ENCODE measurements at places on chromosomes 2 and 18.

GRCh38 chr2:154338352-154338967, 360.0 kb upstream of the KCNJ3 start:
- no peak for DNase-seq

- DNase-seq = no peak
Measured at GRCh38 chr18:12361770-12362378, 15.2 kb downstream of the AFG3L2 start.

DNA sequence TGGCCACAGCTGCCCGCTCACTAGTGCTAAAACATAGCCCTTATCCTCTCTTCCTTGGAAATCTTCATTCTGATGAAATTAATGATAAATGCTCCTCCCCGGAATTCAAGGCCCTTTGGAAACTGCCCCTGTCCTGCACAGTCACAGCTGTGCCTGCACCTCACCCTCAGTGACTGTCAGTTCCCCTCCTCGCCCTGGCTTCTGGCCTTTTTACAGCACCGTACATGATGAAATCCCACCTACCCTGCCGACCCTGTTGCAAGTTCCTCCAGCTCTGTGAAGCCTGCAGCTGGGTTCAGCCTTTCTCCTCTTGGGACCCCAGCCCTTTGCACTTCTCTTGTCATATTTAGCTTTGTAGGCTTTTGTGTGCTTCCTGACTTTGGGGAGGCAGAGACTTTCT, 48.4 kb downstream of the DCDC2C start:
- DNase-seq = no peak

DNA sequence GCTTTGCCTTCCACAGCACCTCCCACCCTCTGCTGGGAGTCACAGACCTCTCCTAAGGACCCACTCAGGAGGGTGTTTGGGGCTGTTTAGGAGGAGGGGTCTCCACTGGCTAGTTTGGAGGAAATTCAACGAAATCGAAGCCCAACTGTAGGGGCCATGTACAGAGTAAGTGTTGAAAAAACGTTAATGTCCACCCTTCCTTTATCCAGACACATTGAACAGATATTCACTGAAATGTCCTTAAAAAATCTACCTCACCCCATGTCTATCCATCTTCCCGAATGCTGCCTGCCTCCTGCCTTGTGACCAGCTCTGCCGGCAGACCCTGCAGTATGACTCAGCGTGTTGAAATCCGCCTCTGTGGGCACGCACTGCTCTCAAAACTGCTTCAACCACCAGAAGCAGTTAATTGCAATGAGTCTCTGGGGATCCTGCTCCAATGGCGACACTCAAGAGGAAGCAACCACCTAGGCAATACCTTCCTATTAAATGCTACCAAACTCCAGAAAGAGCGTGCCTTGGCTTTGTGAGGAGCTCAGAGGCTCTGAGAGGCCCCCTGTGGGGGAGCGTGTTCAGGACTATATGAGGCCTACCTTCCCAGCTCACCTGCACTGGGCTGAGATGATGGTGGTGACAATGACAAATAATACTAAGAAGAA, 61.4 kb upstream of the RTN4 start:
- DNase-seq = no peak

DNA sequence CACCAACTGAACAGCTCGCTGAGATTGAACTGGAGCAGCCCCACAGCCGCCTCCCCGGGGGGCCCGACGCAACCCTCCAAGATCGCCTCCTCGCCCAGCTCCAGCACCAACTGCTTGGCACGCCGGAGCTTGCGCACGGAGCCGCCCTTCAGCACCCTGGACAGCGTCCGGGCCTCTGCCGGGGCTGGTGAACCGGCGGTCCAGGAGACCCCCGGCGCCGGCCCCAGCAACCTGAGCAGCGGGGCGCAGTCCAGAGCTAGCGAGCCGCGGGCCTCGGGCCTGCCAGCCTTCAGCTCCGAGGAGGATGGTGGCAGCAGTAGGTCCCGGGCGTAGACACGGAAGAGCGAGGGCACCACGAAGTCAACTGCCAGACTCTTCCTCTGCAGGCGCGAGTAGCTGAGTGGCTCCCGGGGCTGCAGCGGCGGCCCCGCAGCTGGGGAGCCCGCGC, 1.2 kb downstream of the ALK start:
- DNase-seq = no peak

- DNase-seq = no peak
Measured at GRCh38 chr2:127599211-127599610, 46.7 kb upstream of the GPR17 start.

- no peak for DNase-seq
Measured at GRCh38 chr2:25414781-25415180, 73.1 kb upstream of the DNMT3A start.

Measured in stimulated activated CD4-positive, alpha-beta T cell treated with anti-CD3 and anti-CD28 coated beads, Interleukin-1b, Interleukin-23, amount 100 ng/mL, for 1 hour (primary cell).